EH (cell line): ENCODE measurements at places on chromosomes 5 and 9.

GRCh38 chr5:56527174-56527573 lies 288.2 kb upstream of the MAP3K1 start:
- DNase-seq: no peak

GRCh38 chr5:14775857-14776256 lies 95.7 kb downstream of the ANKH start:
- DNase-seq: peak; percentile 22

- no peak for DNase-seq
Observed at GRCh38 chr9:3397766-3398165, 128.0 kb downstream of the RFX3 start.

DNA sequence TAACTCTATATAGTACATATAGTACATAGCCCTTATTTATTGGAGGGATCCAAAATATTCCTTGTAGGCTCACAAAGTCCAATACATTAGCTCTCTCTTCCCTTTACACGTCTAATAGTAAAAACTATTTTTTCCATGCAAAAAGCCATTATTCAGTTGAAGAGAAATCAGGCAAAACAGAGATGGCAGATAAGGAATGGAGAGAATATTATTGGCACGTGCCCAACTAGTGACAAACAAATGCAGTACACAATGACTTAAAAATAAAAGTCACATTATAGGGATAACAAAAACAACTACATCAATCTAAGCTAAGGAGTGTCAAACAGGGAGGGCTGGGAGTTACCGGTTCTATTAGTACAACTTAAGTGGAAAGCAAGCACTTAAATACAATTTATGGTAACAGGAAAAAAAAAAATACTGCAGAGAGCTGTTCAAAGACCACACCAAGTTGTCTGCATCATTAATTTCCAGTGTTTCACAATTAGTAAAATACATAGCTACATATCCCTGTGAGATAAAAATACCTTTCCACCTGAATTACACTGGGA lies 4.1 kb upstream of the SCAI start:
- no peak for DNase-seq

GRCh38 chr5:179805070-179805528 lies 1.6 kb downstream of the MGAT4B start:
- DNase-seq: no peak

GRCh38 chr5:129696636-129697035 lies 51.3 kb upstream of the MINAR2 start:
- DNase-seq: no peak

DNA sequence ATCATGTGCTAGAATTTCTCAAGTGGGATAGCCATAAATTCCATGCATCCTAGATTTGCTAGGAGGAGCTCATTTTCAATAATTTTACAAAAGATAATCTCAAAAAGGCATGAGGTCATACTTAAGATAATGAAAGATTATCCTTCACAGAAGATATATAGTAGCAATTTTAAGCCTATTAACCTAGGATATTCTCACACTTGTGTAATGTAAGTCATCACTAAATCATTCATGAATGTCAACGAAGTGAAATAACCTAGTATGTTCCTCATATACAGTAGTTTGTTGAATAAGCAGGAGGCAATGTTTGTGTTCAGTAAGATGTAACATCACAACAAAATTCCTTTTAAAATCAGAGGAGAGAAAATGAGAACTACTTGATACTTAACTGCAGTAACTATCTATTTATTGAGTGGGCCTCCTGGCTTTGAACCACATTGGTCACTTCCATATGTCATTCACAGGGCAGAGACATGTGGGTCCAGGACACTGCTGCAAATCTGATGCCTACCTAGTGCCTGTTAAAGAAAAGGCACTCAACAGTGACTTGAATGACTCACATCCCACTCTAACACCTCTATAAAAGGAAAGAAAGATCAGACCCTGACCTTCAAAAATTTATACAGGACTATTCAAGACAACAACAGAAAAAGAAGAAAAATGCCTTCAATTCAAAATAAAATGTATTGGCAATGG lies 8.2 kb downstream of the LIFR start:
- no peak for DNase-seq

- DNase-seq: no peak
Observed at GRCh38 chr9:104772714-104773510, 9.0 kb downstream of the NIPSNAP3B start.

DNA sequence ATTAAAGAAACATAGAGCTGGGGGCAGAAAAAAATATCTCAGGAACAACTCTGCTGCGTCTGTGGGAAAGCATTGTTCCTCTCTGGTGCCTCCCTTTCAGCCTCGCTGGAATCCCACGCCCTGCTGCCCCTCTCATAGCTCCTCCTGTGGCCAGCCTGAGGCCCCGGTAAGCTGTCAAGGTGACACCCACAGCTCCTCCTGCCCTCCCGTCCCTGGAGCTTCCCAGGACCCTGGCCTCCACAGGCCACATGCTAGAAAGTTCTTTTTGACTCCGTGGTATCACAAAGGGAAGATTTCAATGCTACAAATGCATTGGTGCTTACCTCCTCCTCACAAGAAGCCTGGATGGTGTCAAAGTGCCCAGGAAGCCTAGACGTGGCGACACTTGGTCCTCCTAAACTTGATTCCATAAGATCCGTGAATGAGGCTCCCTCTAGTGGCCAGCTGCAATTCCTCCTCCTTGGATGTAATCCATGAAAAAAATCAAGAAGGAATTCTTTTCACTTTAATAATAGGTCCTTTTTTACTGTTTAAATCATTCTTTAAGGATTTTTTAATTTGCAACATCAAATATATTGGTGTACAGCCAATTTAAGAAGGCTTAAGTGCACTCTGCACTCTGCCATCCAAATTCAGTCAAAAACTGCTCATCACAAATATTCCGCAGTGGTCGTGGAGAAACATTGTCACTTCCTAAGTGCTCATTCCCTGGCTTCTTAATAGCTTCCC lies 104.9 kb downstream of the CFAP90 start:
- DNase-seq: peak; percentile 64

DNA sequence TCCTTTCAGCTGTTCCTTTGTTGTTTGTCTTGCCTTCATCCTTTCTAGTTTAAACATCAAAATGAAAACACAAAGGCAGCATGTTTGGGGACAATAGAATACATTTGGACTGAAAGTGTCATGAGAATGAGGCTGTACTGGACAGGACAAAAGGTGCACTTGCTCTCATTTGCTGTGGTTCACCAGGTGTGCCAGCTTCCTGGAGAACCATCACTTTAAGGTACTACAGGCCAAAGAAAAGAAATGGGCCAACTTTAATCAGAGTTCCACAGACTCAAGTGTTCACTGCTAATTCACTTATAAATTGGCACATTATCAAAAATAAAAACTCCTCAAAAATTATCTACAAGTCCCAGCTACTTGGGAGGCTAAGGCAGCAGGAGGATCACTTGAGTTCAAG lies 53.8 kb downstream of the ABHD17B start:
- no peak for DNase-seq

GRCh38 chr5:68406767-68407241 lies 191.2 kb downstream of the PIK3R1 start:
- no peak for DNase-seq

DNA sequence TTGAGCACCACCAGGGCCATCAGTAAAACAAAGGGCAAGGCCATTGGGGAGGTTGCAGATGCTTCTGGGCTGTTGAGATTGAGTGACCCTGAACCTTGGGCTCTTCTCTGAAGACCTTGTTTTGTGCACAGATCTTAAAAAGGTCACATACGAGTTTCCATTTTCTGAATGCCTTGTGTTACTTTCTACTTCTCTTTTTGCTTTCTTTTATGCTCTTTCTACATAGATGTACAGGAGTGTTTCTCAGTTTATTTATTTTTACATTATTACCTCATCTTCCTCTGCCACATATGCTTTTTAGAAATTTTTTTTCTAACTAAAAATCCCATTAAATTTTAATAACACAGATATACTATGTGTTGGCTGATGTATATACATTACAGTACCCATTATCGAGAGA lies at the start of gene IFNA5:
TSS of gene IFNA5 (minus strand) at position 101 of the 400 bp plus-strand sequence. CDS start at position 44, 57 bp downstream.
- no peak for DNase-seq

DNA sequence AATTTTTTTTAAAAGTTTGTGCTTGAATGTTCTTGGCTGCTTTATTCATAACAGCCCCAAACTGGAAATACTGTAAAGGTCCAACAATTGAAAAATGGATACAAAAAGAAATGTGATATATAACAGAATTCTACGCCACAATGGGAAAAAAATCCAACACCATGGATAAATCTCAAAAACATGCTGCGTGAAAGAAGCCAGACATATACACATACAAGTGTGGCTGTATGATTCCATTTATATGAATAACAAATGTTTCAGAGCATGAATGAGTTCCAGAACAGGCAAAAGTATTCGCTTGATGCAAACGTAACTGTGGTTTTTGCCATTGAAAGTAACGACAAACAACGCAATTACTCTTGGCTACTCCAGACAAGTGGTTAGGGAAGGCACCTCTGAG lies 7.2 kb upstream of the SFXN1 start:
- DNase-seq: no peak

- DNase-seq: peak; percentile 78
Observed at GRCh38 chr9:83304686-83305085, 233.5 kb downstream of the FRMD3 start.

GRCh38 chr5:2627867-2628266 lies 123.6 kb downstream of the IRX2 start:
- no peak for DNase-seq

DNA sequence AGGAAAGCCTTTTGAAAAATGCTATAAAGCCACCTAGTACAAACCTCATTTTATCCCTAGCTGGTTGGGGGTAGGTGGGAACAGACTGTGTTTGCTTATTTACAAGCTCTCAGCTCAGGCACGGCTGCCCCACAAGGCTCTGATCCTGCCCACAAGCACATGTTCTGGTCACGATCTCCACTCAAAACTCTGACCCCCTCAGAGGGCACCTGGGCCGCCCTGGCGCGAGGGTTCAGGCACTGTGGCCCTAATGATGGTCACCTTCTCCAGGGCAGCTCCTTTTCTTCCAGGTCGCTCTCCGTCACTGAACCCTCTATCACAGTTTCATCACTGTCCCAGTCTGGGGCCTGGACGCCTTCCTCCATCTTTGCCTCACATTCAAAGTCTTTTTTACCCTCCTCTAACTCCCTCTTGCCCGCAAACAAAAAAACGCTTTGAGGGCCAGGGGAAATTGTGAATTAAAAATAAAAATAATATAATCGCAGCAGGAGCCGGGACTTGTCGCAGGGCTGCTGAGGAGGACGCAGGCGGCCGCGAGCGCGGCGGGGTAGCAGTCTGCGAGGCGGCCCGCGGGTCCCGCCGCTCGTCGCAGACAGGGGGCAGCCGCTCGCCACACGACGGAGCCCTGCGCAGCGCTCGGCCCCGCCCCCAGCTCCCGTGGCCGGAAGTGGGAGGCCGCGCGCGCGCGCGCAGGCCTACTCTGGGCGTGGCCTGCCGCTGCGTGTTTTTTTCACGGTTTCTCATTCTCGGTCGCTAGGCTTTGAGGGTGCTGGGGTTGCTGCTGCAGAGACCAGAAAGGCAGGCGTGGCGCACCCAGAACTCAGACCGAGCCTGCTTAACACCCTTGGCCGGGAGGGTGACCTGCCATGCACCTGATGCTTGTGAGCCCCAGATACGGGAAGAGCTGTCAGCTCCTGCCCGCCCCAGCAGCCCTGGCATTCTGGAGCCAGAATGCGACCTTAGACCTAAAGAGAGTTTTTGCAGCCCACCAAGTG lies at the start of gene ANKRD31:
TSS of gene ANKRD31 (minus strand) at position 557 of the 995 bp plus-strand sequence. CDS start at position 365, 192 bp downstream.
- peak; percentile 80 for DNase-seq

DNA sequence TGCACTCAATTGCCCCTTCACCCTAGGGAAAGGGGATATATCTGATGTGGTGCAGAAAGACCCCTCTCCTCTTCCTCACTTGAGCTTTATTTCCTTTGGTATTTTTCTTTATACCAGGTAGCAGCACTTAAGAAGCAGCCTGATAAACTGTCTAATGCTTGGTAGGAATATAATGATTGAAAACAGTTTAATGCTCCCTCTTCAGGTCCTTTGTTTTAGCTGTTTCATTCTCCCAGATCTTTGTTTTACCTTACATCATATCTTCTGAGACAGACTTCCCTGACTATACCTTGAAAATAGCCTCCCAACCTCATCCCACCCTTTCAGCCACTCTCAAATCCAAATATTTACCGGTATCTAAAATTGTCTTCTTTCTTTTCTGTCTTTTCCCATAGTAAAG lies 87.9 kb downstream of the NUDT12 start:
- peak; percentile 40 for DNase-seq

DNA sequence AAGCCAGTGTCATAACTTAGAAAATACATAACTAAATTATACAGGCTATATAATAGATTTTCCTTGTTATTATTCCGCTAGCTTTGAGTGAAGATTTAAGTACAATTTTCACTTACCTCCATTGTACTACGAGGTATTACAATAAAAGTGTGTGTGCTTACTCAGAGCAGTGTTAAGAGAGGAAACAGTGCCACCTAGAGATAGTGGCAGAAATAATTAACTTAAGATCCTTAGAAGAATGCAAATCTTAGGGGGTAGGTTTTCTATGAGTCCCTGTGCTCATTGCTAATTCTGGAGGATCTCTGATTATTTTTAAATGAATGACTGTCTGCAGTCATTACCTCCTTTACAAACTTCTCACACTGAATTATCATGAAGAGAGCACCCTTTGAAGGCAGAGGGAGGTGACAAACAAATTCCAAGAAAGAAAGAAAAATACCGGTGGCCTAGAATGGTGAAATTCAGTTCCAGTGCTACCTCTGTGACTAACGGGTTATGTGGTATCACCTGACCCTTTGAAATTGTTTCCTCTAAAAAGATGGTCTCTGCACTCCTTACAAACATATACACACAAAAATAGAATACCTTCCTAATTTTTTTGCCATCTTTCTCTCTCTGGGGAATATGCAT lies 379.8 kb downstream of the TRIM36 start:
- DNase-seq: peak; percentile 38

- DNase-seq: no peak
Observed at GRCh38 chr9:94899464-94900221, 173.1 kb downstream of the AOPEP start.

DNA sequence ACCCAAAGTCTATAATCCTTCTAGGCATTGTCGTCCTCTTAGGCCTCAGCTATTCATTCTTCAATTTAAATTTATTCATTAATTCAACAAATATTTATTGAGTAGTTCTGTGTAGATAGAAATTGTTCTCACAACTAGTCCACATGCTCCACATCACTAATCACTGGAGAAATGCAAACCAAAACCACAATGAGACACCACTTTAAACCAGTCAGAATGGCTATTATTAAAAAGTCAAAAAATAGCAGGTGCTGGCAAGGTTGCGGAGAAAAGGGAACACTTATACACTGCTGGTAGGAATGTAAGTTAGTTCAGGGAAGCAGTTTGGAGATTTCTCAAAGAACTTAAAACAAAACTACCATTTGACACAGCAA lies 51.1 kb upstream of the TNFSF15 start:
- DNase-seq: peak; percentile 50

DNA sequence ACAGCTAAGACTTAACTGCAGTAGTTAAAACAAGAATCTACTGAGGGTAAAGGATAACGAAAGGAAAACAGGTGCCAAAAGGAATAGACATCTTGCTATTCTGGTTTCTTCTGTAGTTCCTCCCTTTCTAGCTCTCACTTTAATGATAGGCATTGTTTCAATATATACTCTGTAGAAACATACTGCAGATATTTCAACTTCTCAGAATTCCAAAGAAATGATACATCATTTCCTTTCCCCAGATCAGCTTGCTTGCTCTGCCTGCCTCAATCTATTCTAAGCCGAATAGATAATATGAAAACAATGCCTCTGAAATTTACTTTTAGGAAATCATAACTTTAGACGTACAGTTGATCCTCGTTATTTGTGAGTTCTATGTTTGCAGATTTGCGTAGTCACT lies 46.3 kb downstream of the ACO1 start:
- peak; percentile 83 for DNase-seq

- DNase-seq: no peak
Observed at GRCh38 chr5:12125895-12126294, 221.6 kb upstream of the CTNND2 start.

GRCh38 chr5:92455011-92455410 lies 1071.9 kb upstream of the ARRDC3 start:
- no peak for DNase-seq

- DNase-seq: peak; percentile 61
Observed at GRCh38 chr9:96515621-96516470, 65.9 kb downstream of the HABP4 start.
